ENCODE measurements at places on chromosomes 5 and 9.

DNA sequence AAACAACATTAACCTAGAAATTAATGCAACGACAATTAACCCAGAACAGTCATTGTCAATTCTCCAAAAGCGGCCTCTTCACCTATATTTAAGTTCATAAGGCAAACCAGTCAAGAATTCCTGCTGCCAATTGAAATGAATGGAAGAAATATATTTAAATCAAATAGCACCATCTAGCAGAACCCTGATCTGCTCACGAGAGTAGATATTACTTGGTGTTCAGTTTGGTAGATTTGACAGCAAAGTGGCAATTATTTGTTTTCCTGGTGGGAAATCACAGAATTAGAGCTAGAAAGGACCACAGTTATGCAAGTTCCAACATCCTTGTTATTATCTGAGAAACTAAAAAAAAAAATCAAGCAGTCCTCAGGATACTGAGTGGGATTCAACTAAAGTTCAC, 2.3 kb downstream of the SSBP2 start:
- no peak for DNase-seq

GRCh38 chr9:81685763-81686613, 3.4 kb downstream of the TLE1 start:
- DNase-seq: no peak

DNA sequence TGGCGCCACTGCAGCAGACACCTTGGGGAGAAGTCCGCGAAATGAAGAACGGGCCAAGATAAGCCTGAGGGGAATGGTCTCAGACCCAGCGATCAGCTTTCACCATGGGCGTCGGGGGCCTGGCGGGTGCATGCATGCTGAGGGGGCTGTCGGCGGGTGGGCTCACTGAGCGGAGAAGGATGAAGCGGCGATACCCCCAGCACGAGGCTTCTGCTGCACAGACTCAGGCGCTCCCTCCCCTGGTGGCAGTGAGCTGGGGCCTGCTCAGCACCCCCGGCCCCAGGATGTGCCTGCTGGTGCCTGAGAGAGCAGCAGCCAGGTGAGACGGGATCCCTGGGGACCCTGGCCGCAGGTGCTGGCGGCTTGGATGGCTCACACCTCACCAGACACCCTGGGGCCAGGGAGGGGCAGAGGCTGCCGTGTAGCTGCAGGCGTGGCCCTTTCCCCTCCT, 31.2 kb downstream of the CEP72 start:
- DNase-seq: no peak

- no peak for DNase-seq
Observed at GRCh38 chr9:134150557-134151214, 13.7 kb downstream of the RNU6ATAC start.
